Central memory CD4-positive, alpha-beta T cell (primary cell): ENCODE measurements at places on chromosomes 1 and 21.

GRCh38 chr1:50930193-50930592 lies 29.9 kb downstream of the FAF1 start:
- no peak for DNase-seq

DNA sequence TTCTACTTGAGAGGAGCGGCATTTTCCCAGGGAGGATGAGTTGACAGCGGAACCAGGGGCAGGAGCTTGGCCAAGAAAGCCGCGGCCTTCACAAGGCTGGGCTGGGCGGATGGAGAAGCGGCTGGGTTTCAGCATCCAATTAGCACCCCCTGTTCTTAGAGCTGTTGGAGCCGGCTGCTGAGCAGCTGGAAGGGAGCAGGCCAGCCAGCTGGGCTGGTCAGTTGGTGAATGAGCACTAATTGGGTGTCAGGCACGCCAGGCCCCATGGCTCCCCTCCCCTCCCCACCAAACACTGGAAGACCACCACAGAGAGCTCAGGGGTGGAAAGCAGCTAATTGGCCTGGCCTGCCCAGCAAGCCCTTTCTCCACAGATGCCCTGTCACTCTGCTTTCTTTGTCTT lies 245.6 kb downstream of the RRAGC start:
- DNase-seq: no peak

DNA sequence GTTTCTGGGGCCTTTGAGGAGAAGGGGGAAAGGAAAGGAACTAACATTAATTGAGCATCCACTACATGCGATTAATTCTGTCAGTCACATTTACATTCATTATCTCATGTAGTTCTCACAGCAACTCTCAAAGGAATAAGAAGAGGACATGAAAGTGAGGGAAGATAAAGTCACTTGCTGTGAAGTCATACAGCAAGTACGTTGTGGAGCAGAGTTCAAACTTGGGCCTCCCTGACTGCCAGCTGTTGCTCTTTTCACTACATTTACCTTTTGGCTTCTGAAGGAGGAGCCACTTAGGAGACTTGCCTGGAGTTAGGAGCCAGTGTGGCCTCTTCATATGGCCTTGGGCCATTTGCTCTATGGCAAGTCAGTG lies 6.2 kb downstream of the ZNF691 start:
- DNase-seq: no peak

GRCh38 chr1:118143831-118144230 lies 41.2 kb downstream of the SPAG17 start:
- DNase-seq: no peak

- DNase-seq: no peak
These were observed 33.1 kb upstream of the ERRFI1 start for GRCh38 chr1:8059161-8059622.
